ENCODE measurements at places on chromosomes 12 and 14. TPM values are rescaled to one million over a fixed set of nuclear protein-coding genes. Genes with fewer than 3 reads are reported as not detected.

DNA sequence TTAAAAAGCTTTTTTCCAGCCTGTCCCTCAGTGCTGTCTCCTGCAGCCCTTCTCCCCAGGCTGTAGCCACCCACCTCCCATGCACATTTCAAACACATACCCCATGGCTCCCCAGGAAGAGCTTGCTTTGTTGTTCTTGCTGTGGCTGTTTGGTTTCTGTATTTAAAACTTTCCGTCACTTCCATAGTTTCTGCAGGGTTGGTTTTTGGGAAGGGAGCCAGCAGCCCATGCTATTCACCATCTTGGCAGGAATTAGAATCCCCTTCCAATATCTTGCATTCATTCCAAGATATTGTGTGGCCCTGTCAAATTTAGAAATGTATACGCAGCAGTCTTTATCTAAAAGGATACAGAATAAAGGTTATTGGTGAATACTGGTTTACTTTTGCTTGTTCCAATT, 29.6 kb downstream of the CFAP251 start:
- H3K4me1 ChIP-seq: no peaks in the 10 kb centered on the region
- DNase-seq: no peak
- no peak overlapping the region for H3K27ac ChIP-seq
- H3K36me3 ChIP-seq: no peaks in the 10 kb centered on the region

Gene CEP128
- total RNA-seq: 15.4 TPM

Gene TPPP2
- not detected for total RNA-seq

Gene AQP2
- total RNA-seq: not detected

- peaks cover 9% of the 10 kb centered on the region for H3K36me3 ChIP-seq
- no peak for DNase-seq
- H3K4me3 ChIP-seq: no peak overlapping the region
- H3K27ac ChIP-seq: no peak overlapping the region
Measured at GRCh38 chr14:61469781-61470180, 148.4 kb downstream of the PRKCH start.

GRCh38 chr12:31518680-31519227, 72.2 kb downstream of the DENND5B start:
- no peak for DNase-seq
- H3K4me3 ChIP-seq: no peak overlapping the region
- no peaks in the 10 kb centered on the region for H3K36me3 ChIP-seq
- H3K27ac ChIP-seq: no peak overlapping the region
- H3K27me3 ChIP-seq: no peaks in the 10 kb centered on the region

DNA sequence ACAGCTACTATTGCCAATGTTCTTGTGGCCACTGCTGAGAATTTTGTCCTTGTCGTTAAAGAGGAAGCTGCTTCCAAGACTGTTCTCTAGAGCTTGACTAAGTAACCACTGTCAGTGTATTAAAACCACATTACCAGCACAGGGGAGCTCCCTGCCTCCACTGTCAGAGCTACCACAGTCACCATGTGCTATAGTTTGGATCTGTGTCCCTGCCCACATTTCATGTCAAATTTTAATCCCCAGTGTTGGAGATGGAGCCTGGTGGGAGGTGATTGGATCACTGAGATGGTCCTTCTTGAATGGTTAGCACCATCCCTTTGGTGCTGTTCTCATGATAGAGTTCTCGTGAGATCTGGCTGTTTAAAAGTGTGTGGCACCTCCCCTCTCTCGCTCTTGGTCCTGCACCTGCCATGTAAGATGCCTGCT, 23.2 kb upstream of the RAP1B start:
- DNase-seq: peak; percentile 3
- peaks cover 37% of the 10 kb centered on the region for H3K4me1 ChIP-seq
- H3K27ac ChIP-seq: no peak overlapping the region
- no peak overlapping the region for H3K4me3 ChIP-seq
- no peaks in the 10 kb centered on the region for H3K27me3 ChIP-seq

Gene B4GALNT3
- total RNA-seq: 3.1 TPM

Gene SCARB1
- 21.6 TPM for total RNA-seq

- peaks cover 20% of the 10 kb centered on the region for H3K4me1 ChIP-seq
- no peaks in the 10 kb centered on the region for H3K36me3 ChIP-seq
- no peaks in the 10 kb centered on the region for H3K27me3 ChIP-seq
- no peak for DNase-seq
- H3K27ac ChIP-seq: no peak overlapping the region
Measured at GRCh38 chr14:105181549-105182295, 610 bp upstream of the NUDT14 start.

GRCh38 chr12:120228291-120229070, 27.6 kb upstream of the RPLP0 start:
- H3K27me3 ChIP-seq: no peaks in the 10 kb centered on the region
- peak overlapping the region; percentile 70 for H3K27ac ChIP-seq
- H3K36me3 ChIP-seq: peaks cover 19% of the 10 kb centered on the region

DNA sequence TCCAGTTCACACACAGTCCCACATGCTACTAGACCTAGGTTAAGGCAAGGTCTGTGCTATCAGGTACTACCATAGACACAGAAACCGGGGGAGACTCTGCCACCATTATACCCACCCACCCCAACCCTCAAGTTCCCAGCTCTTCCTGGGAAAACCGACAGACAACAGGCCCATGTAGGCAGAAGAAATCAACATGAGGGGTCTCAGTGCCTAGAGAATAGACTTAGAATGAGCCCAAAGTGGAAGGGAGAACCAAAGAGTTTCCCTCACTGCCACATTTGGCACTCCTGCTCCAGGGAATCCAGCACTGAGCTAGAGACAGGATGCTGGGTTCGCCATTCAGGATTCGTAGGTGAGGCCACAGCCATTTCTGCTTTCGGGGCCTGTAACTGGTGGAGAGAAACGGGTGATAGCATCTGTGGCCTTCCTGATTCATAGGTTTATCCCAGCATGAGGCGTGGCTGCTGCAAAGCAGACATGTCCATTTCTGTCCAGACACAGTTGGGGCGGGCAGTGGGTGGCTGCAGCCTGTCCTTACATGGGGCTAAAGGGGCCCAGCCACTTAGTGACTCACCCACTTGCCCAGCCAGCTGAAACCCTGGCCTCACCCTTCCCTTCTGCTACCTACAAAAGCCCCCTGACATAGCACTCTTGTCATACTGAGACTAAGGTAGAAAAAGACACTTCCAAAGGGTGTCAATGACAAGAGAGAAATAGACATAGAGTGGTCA, 69.4 kb downstream of the IRF2BPL start:
- H3K36me3 ChIP-seq: no peaks in the 10 kb centered on the region
- peaks cover 65% of the 10 kb centered on the region for H3K4me1 ChIP-seq
- DNase-seq: no peak
- no peak overlapping the region for H3K27ac ChIP-seq
- H3K4me3 ChIP-seq: no peak overlapping the region
- no peaks in the 10 kb centered on the region for H3K27me3 ChIP-seq

Gene MORN3
- total RNA-seq: 1.8 TPM

DNA sequence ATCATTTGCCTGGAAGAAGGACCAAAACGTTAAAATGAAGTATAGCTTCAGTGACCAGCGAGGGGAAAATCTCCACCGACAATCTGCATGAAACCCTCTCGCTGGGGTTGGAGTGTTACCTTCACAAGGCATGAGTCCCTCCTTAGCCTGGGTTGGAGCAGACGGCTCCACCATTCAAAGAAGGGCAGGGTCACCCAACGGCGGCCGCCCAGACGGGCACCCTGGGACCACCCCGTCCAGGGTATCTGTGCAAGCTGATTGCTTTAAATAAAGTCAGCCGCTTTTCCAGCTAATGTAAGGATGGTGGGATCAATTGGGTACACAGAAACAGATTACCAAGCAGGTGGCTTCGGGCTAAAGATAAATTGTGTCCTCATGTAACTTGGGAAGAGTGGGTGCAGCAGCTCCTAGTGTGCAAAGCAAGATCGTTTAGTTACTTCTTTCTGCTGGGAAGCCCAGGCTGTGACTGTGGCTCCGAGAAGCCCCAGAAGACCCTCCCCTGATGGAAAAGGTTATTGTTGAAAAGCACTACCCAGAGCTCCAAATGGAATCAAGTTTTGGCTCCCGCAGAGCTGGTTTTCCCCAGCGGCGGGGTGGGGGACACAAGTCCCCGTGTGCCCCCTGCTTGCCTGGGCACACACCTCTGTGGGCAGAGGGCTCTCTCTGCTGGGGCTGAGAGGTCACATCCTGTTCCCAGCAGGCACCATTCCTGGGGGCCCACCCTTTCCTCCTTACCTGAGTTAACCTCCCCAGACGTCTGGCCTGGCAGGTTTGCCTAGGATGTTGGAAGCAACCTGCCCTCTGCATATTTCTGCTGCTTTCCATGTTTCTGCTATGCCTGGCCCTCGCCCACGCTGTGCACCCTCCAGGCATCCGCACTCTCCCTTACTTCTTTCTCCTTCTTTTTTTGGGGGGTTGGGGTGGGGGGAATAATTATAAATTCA, 318.6 kb upstream of the DIO3 start:
- no peaks in the 10 kb centered on the region for H3K27me3 ChIP-seq
- H3K4me3 ChIP-seq: no peak overlapping the region
- no peak overlapping the region for H3K27ac ChIP-seq
- DNase-seq: no peak
- no peaks in the 10 kb centered on the region for H3K36me3 ChIP-seq
- H3K4me1 ChIP-seq: no peaks in the 10 kb centered on the region

DNA sequence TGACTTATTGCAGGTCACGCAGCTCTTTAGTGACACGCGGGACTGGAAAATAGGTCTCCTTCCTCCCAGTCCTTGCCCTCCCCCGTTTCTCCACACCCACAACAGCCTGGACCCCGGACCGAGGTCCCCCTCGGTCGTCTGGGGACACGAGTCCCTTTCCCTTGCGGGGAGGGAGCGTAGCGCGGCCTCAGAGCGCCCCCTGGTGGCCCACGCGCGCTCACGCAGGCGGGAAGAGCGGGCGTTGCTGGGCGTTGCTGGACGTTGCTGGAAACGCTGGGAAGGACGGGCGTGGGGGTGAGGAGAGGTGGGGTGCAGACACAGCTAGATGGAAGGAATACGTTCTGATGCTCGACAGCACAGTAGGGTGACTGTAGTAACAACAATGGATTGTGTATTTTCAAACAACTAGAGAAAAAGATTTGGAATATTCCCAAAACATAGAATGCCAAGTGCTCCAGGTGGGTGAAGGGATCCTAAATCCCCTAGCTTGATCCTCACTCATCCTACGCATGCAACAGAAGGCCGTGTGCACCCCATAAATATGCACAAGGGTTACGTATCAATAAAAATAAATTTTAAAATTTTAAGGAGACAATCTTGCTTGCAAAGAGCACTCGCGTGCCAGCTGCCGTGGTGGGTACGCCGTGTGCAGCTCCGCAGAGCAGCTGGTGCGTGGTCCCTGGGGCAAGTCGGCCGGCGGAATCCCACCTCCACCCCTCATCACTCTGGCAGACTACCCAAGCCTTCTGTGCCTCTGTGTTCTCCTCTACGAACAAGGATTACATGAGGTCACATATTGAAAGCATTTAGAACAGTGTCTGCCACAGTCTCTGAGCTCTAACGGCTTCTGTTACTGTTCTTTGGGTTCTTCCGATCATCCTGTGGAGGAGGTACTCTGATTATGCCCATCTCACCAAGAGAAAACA, 87.4 kb downstream of the B4GALNT3 start:
- no peaks in the 10 kb centered on the region for H3K36me3 ChIP-seq
- H3K27ac ChIP-seq: no peak overlapping the region
- peaks cover 7% of the 10 kb centered on the region for H3K27me3 ChIP-seq
- peaks cover 12% of the 10 kb centered on the region for H3K4me1 ChIP-seq
- peak; percentile 62 for DNase-seq

All from CD8-positive, alpha-beta memory T cell (primary cell).